Left cardiac atrium (tissue), 4 donors: ENCODE measurements at places on chromosomes 3 and 15. TPM values are rescaled to one million over a fixed set of nuclear protein-coding genes. Genes with fewer than 3 reads are reported as not detected.

GRCh38 chr3:173732237-173732636 lies 334.7 kb downstream of the NLGN1 start:
- no peak for DNase-seq

DNA sequence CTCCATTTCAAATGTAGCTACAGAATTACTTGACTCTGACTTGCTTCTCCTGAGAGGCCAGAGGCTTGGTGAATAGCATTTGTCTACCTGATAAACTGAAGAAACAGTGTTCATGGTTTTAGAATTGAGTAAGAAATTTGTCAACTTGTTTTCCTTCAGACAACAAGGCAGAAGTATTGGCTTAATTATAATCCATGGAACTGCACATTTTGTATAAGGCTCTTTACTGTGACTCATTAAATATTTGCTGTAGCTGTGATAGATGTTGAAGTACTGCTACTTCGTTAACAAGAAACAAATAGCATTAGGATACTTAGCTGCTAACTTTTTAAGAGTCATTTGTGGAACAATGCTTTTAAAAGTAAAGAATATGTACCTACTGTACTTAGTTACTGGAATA lies 4.6 kb downstream of the UNC13C start:
- no peak for DNase-seq

- no peak for DNase-seq
These were observed 351.3 kb downstream of the FOXP1 start for GRCh38 chr3:71232175-71232679.

GRCh38 chr15:60389261-60390077 lies 8.3 kb downstream of the ANXA2 start:
- no peak for DNase-seq

- DNase-seq: no peak
These were observed 35.9 kb upstream of the MYH15 start for GRCh38 chr3:108546247-108546646.

The ITIH1 gene
- total RNA-seq: not detected

DNA sequence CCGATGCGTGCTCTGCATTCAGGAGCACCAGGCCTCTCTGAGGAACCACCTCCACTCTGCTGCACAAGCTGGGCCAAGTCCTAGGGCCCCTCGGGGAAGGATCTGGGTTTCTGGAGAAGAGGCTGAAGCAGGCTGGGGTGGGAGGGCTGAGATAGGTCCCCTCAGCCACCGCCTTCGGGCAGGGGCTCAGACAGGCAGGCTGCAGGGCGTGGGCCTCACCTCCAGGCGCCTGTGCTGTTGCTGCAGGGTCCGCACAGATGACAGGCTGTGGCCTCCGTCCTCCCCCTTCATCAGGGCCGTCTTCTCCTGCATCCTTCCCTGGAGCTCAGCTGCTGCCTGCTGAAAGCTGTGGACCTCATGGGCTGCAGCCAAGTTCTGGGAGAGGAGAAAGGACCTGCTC lies 15.2 kb downstream of the PLA2G4B start:
- DNase-seq: no peak

The SLC28A1 gene
- total RNA-seq: 0.13 TPM

- no peak for DNase-seq
These were observed 49.9 kb downstream of the SLC25A26 start for GRCh38 chr3:66270701-66271100.

The PLD1 gene
- total RNA-seq: 57.1 TPM

GRCh38 chr3:152268555-152269055 lies at the start of gene MBNL1:
Gene MBNL1, plus strand, starts transcription at chr3:152268929. Its CDS starts 31,265 bp downstream, at chr3:152300194.
- DNase-seq: peak; percentile 83

- peak; percentile 32 for DNase-seq
These were observed 34.4 kb downstream of the RAF1 start for GRCh38 chr3:12629560-12629959.

GRCh38 chr15:52488830-52489229 lies 39.9 kb downstream of the MYO5A start:
- no peak for DNase-seq

DNA sequence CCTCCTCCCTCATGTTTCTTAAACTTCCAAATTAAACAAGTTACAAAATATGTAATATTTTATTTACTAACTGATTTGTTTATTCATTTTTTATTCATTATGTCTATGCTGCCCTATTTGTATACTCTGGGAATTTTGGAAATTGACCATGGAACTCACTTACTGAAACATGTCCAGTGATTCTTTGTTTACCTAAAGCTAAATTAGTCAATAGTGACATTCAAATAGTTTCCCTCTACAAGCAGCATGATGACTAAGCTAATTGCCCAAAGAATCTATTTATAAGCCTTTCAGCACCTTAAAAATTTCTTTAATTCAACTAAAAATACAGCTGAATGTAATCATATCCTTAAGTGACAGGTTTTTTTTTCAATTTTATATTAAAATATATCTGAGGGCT lies 437.7 kb downstream of the SI start:
- no peak for DNase-seq

The TMC3 gene
- not detected for total RNA-seq

- DNase-seq: no peak
These were observed 624.5 kb upstream of the SGO1 start for GRCh38 chr3:20810555-20810954.

GRCh38 chr15:72155003-72155621 lies 36.9 kb downstream of the SENP8 start:
- peak; percentile 76 for DNase-seq

The GPR156 gene
- 0.29 TPM for total RNA-seq

The ST6GAL1 gene
- total RNA-seq: 67.1 TPM

DNA sequence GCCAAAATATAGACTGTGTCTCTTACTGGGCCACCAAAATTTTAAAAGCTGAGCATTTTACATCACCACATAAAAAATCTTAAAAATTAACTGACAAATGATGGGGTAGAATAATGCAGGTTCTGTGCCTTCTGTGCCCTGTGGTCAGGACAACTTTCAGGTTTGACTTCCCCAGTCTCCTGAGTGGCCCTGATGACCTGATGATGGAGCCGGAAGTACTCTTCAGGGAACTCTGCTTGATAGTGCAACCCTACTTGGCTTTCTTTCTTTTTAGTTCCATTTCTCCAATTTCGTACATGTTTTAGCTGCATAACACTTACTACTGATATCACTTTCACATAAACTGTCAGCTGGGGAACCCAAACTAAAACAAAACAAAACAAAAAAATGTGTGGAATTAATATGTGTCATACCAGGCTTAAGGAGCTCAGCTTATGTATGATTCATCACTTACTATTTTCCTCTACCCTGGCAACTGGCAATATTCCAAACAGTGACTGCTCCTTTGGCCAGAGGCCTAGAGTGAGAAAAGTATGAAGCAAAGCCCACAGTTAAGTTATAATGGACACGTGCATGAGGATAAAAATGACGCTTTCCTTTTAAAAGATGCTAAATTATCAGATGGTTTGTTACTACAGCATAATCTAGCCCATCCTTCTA lies 194.3 kb downstream of the BCHE start:
- DNase-seq: peak; percentile 25

DNA sequence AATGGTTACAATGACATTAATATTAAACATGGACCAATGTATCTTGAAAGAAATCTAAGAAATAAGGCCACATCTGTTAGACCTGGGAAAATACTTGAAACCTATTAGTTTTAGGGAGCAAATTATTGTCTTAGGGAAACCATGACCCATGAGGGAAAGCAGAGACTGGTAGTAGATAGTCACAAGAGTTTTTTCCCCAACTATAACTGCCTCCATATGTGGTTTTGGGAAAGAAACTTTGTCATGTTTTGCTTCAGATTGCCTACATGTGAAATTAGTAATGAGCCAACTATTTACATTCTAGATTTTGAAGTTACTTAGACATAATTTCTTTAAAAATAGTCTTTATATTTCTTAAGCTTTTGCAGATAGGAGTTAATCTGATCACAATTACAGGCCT lies 474.9 kb downstream of the ROBO2 start:
- no peak for DNase-seq

The CCDC50 gene
- 69.0 TPM for total RNA-seq

DNA sequence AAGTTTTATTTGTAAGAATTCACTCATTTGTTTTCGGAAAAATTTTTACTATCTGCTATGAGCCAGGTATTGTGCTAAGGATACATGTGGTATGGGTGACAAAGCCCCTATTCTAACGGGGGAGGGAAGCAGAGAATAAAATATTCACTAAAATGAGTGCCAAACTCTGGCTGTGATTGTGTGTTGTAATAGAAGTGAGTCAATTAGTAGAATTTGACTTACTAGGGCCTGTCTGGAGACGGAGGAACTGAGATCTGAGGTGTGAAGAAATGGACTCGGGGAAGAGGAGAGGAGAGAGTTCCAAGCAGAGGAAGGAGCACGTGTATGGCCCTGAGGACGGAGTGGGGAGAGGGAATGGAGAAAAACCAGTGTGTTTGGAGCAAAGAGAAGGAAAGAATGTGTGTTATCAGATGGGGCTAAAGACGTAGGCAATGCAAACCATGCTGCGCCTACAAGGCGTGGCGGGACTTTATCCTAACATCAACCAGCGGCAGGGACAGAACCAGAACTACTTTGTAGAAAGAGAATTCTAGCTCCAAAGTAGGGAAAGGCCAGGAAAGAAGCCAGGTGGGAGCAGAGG lies 89.1 kb downstream of the OSBPL10 start:
- DNase-seq: no peak

The AGBL1 gene
- total RNA-seq: 0.05 TPM

- no peak for DNase-seq
These were observed 58.1 kb upstream of the SLC25A36 start for GRCh38 chr3:140883428-140884040.

DNA sequence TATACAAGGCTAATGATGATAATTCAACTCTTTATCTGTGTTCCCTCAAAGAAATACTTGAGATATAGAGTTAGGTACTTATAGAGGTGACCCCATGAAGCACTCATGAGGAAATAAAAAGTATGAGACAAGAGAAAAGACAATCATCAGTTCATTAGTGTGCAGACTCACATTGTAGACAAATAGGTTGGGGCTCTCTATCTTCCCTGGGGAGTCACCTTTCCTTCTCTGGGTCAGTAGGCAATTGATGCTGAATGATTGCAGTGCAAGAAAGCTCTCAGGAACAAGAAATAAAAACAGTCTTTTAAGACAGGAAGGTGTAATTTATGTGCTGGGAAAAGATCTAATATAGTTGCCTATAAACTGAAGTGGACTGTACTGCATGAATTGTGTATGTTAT lies 1357.6 kb upstream of the EPHA6 start:
- DNase-seq: no peak

The TEX264 gene
- total RNA-seq: 44.1 TPM

- DNase-seq: no peak
These were observed 123.7 kb downstream of the ASB7 start for GRCh38 chr15:100726070-100726420.

- no peak for DNase-seq
These were observed 11.3 kb downstream of the MITF start for GRCh38 chr3:69750549-69750948.

- no peak for DNase-seq
These were observed 1.8 kb downstream of the CADPS start for GRCh38 chr3:62873451-62873760.

- no peak for DNase-seq
These were observed 25.4 kb upstream of the SRP14 start for GRCh38 chr15:40064231-40064894.

- no peak for DNase-seq
These were observed 137.9 kb downstream of the CBLB start for GRCh38 chr3:105730801-105731354.

DNA sequence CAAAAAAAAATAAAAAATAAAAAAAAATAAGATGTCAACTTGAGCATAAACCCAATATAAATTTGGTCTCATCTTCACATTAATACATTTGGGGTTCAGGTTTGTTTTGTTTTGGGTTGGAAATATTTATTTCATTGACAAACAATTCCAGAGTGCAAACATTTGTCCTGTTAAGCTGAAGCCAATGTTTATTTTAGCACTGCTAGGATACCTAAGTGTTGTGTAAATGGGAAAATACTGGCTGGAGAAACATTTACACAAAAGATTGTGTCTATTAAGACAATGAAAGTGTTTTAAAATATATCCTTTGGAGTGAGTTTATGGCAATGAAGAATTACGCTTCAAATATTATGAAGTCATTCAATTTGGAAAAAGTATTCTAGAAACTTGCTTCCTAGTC lies 91.1 kb downstream of the MEIS2 start:
- no peak for DNase-seq

GRCh38 chr3:59268170-59268569 lies 218.3 kb upstream of the CFAP20DC start:
- DNase-seq: no peak

DNA sequence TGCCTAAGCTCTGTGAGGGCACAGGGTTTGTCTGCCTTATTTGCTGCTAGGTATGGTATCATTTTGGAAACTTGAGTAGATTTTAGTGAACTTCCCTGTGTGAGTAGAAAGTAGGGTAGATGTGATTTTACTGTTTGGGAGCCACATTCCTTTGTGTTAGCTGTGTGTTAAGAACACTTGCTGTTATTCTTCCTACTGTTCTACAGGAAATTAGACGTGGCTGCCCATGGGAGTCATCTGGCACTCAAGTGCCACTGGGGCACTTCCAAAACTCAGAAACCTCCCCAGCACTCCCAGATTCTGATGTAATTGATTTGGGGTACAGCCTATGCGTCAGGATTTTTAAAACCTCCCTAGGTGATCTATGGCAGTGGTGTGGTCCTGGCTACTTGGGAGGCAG lies 369.9 kb upstream of the C2CD4B start:
- DNase-seq: no peak

GRCh38 chr3:41370307-41370706 lies 171.0 kb downstream of the CTNNB1 start:
- no peak for DNase-seq

The SLITRK3 gene
- 0.89 TPM for total RNA-seq

The KY gene
- 0.21 TPM for total RNA-seq

The ZDHHC19 gene
- total RNA-seq: not detected

DNA sequence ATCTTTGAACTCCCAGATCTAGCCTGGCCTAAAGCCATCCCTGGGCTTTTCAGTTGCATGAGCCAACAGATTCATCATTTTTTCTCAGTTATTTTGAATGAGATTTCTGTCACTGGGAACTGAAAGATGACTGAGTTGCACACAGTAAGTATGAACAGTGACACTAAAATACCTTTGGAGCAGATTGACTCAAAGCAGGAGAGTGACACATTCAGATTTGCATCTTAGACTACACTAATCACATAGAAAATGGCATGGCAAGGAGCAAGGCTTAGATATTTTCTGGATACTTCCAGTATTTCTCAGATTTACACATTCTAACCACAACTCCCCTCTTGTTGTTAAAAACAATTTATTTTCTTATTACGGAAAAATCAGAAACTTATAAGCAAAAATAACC lies 32.8 kb downstream of the SEC62 start:
- DNase-seq: no peak

GRCh38 chr3:158617982-158618875 lies 26.1 kb upstream of the GFM1 start:
- DNase-seq: no peak

GRCh38 chr15:94000606-94001005 lies 230.8 kb upstream of the MCTP2 start:
- no peak for DNase-seq

The CCNB2 gene
- 0.55 TPM for total RNA-seq

The ANKRD63 gene
- not detected for total RNA-seq

DNA sequence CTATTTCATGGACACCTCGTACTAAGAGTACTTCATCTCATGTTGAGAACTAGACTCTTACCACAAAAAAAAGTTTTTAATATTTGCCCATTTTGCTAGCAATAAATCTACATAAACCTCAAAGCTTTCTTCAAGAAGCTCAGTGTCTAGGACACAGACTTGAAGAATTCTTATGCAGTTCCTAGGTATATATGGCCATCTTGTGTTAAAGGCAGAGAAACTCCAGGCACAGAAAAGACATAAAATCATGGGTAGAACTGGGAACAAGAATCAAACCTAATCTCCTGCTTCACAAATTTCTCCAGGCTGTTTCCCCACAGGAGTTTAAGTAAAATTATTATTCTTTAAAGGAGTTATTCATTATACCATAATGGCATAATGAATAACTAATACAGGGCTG lies 4.4 kb downstream of the MBD4 start:
- DNase-seq: no peak
